Smooth muscle cell of the pulmonary artery (primary cell): ENCODE measurements at places on chromosomes 2 and 18. TPM values are rescaled to one million over a fixed set of nuclear protein-coding genes. Genes with fewer than 3 reads are reported as not detected.

The ACVR2A gene
- total RNA-seq, result 7.9 and 8.9 TPM in 2 replicates

The SCG2 gene
- 5.1 and 37.2 TPM in 2 replicates for total RNA-seq

The TDRD15 gene
- not detected in 2 replicates for total RNA-seq

The ALPI gene
- not detected in 2 replicates for total RNA-seq

The SGO2 gene
- 2.4 and 5.1 TPM in 2 replicates for total RNA-seq

The BIRC6 gene
- total RNA-seq, result 191 and 194 TPM in 2 replicates
